ENCODE measurements at places on chromosomes 11 and 22.

DNA sequence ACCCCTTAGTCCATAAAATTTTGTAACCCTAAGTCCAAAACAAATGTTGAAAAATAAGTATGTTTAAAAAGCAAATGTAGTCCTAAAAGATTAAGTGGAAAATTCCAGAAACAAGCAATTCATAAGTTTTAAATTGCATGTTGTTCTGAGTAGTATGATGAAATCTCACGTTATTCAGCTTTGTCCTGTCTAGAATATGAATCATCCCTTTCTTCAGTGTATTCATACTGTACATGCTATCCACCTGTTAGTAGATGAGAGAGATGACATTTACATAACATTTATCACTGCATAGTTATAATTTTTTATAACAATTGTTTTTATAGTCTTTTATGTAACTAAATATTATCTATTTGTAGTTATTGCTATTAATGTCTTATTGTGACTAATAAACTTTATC, 622.3 kb upstream of the CHORDC1 start:
- no peak for DNase-seq

DNA sequence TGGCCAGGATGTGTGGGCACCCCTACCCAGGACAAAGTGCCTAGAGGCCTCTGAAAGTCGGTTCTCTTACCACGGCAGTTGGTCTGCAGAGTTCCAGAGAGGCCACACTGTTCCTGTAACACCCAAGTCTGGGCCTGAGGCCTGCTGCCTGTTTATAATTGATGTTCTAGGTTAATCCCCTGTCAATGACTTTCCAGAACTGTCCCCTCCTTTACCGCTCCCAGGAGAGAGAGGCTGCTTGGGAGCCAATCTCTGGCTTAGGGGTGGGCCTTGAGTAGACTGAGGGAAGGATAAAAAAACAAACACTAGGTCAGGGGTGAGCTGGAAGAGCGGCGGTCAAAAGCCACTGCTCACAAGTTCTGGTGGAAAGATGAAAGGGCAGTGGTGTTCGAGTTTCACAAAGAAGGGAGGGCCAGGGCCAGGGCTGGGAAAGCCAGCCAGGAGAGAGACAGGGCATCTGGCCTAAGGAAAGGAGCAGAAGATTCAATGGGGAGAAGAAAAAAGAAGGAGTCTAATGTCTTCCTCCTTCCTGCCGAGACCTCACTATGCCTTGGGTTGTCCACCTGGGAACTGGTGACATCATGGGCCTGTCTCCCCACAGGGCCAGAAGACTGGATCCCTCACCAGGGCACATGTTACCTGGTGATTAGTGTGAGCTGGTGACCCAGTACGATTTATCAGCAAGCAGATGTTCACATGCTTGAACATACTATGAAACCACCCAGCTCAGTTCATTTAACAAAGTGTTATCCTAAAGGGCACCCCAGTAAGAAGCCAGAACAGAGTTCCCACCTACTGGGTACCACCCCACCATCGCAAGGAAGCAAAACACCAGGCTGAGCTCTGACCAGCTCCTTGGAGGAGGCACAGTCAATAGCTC, 50.2 kb downstream of the PC start:
- DNase-seq, result no peak

GRCh38 chr11:66326261-66327111, 9.6 kb upstream of the CD248 start:
- DNase-seq, result no peak

DNA sequence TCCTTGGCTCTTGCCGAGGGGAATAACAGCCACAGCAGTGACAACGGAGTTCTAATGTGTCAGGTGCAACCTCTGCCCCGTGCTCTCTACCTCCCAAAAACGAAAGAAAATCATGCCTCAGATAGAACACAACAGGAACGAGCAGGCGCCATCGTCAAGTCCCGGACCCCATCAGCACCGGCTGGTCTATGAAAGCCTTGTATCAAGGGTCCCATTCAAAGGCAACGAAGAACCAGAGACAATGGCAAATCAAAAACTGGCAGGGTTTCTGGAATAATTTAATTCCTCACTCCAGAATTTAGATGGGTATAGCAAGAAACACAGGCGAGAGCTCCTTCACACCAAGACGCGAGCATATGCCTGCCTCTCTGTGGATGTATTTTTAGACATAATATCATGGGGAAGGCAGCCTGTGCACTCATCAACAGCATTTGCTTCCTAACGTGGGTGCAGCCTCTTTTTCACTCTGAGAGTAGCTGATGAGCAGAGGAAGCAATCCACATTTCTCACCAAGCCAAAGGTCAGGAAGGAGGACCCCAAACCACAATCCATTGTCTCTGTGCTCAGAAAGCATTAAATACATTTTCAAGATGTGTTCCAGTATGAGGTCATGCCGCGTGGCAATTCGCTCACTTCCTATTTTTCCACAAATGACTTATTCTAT, 193.4 kb upstream of the BLID start:
- DNase-seq, result no peak

DNA sequence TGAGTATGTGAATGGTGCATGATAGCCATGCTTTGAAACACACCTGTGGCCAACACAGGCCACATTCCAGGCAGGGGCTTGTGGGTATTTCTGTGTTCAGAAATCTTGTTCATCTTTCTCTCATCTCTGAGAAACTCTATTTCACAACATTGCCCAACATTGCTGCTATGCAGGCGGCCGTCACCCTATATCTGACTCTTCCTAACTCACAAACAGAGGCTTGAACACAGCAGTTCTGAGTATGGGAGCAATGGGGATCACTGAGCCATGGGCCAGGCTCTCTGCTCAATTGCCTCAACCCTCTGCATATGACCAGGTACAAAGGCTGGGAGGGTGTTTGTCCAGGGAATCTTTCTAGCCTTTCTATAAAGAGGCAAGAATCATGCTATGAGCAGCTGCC, 259.9 kb downstream of the BUD13 start:
- no peak for DNase-seq

DNA sequence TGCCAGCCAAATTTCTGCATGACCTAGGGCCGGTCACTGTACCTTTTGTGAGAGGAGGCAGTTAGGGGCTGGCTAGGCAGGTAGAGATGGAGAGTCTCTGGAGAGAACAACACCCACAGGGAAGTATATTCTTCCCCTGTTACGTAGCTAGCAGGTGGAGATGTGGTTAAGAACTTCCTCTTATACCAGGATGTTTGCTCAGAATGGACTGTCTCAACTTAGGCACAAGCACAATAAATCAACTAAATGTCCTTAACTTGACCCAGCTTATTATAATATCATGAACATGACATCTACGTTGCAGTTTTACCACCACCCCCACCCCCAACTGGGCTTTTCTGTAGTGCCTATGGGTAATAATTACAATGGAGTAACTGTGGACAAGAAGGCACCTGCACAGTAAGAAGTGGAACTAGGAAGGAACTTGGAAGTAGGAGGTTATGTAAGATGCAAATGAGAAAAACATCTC, 60.7 kb upstream of the MPEG1 start:
- DNase-seq, result no peak

DNA sequence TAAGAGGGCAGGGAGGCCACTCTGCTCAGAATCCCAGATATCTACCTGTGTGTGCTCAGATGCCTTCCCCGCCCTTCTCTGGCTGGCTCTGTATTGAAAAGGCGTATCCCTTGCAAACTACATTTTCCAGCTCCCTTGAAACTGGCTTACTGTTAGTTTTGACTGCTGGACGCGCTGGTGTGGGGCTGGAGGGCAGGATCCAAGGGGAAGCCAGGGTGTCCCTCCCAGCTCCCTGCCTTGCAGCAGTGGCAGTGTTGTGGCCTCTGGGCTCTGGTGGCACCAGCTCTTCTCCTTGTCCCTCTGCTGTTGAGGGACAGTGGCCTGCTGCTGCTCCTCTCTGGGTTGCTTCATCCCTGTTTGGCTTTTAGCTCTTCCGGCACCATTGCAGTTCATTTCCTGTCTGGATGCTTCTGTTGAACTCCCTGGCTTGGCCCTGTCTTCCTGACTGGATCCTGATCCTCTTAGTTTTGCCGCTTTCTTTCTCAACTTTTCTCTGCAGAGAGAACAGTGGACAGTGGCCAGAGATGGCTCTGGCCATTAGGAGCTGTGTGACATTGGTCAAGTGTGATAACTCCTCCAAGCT, 107.1 kb upstream of the PARVA start:
- no peak for DNase-seq

DNA sequence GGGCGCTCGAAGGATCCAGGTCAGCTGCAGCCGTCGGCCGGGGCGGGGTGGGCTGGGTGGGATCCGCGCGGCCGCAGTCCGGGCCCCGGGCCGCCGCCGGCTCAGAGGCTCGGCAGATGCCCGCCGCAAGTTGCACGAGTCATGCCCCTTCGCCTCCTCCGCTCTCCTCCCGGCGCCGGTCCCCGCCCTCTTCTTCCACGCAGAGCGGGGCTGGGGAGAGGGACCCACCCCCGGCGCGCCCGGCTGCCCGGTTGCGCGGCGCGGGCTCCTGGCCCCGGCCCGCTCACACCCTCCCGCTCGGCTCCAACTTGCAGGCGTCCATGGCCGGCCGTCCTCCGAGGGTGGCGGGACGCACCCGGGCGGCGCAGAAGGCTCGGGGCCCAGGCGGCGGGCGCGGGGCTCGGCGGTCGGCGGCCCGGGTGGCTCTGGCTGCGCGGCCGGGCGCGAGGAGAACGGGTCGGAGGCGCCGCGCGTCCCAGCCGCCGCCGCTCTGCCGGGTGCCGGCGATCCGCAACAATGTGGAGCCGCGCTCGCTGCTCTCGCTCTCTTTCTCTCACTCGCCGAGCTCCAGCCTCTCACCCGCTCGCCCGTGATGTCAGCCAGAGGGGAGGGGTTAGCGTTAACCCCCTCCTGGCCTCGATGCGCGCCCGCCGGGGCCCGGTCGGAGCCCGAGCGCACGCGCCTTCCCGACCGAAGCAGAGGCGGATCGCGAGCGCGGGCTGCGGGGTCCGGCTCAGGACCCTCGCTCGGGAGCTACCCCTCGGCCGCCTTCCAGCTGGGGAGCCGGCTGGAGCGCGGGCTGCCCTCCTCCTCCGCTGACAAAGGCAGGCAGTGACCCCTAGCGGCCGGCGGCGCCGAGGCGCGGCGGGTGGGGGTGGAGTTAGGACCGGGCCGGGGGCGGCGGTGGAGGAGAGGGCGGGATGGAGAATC, at the start of gene NECTIN1:
TSS of gene NECTIN1 (minus strand) at position 550 of the 930 bp plus-strand sequence. CDS start 647 bp downstream, outside the sequence.
- peak; percentile 79 for DNase-seq

- no peak for DNase-seq
Measured at GRCh38 chr22:47267513-47268282, 505.2 kb downstream of the TBC1D22A start.

DNA sequence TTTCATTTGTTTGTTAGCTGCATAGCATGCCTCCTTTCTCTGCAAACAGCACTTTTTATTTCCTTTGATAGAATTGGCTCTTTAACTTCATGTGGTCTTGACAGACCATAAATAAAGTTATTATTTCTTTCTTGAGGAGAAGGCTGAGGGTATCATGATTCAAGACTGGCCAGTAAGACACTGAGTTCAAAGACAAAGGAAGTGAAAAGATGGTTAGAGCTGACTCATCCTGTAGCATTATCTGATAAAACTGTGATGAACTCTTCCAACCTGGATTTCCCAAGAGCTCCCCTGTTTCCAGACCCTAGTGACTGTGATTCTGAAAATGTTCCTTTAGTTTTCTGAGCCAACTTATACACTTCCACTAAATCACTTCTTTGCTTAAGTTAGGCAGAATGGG, 179.3 kb upstream of the FAT3 start:
- no peak for DNase-seq

- no peak for DNase-seq
Measured at GRCh38 chr11:86144846-86145245, 76.0 kb upstream of the PICALM start.

DNA sequence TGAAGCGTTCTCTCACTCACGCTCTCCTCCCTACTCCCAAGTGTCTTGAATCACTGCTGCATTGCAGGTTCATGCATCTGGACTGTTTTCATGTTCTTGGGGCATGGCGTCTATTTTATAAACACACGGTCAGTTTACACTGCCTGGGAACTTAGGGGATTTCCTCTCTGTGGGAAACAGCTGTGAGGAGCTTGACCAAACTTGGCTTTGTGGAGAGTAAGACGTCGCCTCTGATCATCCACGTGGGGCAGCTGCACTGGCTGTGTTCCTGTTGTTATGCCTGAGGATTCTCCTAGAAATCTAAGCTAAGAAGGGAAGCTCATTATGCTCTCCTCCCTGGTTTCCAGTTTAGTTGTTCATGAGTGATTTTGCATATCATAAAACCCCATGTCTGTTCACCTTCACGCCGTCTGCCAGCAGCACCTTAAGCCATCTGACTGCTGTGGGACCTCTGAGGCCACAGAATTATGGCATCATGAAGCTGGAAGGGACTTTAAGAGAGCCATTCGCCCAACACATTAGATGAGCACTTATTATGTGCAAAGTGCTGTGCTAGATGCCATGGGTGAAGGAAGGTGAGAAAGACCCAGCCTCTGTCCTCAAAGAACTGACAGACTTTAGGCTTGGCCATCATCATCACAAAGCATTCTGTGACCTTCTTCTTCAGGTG, 38.8 kb upstream of the POU2AF1 start:
- no peak for DNase-seq

DNA sequence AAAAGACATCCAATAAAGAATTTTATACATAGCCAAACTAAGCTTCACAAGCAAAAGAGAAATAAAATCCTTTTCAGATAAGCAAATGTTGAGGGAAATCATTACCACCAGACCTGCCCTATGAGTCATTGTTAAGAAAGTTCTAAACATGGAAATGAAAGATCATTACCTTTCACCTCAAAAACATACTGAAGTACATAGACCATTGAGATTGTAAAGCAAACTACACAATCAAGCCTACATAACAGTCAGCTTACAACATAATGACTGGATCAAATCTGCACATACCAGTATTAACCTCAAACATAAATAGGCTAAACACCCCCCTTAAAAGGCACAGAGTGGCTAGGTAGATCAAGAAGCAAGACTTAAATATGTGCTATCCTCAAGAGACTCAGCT, 501.0 kb upstream of the LUZP2 start:
- no peak for DNase-seq

- DNase-seq, result no peak
Measured at GRCh38 chr11:28009996-28010395, 98.0 kb downstream of the KIF18A start.

- DNase-seq, result no peak
Measured at GRCh38 chr11:16804104-16804947, 65.9 kb downstream of the C11orf58 start.

DNA sequence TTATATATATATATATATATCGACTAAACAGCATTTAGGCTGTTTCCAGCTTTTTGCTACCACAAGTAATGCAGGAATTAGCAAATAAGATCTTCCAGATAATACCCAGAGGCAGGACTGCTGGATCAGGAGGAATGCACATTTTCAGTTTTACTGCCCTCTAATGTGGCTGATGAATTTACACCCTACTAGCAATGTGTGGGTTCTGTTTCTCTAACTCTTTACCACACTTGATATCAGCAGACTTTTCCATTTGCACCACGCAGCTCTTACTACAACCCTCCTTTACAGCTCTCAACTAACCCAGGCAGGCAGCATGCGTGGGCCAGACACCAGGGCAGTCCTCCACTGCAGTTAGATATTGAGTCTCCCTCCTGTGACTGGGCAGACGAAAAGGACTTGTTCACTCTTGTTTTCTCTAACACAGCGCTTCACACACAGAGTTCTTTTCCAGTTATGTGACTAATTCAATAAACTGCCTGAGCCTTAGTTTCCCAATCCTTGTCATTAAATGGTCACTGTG, 67.7 kb downstream of the IGLL5 start:
- no peak for DNase-seq

GRCh38 chr11:933142-933851, 7.6 kb downstream of the AP2A2 start:
- DNase-seq, result no peak

Measured in omental fat pad (tissue), 4 donors.